Vagina (tissue), 2 donors: ENCODE measurements at places on chromosomes 11 and 22.

DNA sequence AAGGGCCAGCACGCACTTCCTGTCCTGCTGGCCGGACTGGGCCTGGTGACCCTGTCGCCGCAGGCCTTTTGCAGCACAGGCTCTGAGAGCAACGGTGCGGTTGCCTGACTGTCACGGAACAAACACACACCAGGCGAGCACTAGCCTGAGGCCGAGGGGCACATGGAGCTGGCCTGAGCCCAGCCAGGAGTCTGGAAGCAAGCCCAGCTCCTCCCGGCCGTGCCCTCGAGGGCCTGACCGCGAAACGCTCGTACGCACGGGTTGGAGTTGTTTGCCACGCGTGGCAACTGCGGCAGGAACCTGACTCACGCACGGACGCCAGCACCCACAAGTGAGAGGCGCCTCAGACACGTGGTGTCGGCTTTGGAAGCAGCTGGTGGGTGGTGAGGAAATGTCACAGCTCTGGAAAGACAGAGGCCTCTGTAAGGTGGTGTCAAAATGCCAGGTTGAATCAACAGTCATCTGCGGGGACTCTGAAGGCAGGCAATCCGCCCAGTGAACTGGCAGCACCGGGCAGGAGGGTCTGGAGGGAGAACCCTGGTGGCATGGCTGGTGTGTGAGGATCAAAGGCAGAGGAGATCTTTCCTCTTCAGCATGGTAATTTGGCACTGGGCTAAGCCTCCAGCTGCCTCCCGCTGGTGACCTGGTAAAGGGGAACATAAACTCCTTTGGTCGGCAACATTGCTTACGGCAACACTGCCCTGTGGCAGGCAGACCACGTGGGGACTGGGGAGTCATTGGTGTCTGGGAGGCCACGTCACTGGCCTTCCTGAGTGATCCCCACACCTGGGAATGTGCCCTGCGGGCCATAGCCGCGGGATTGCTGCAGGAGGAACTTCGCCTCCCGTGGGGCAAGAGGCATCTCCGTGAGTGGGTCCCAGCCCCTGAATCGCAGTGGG, 15.3 kb upstream of the IL17REL start:
- DNase-seq, result no peak

GRCh38 chr11:67486481-67487195, 3.8 kb downstream of the AIP start:
- DNase-seq, result no peak

GRCh38 chr11:33448461-33449130, 191.4 kb downstream of the HIPK3 start:
- DNase-seq, result no peak

DNA sequence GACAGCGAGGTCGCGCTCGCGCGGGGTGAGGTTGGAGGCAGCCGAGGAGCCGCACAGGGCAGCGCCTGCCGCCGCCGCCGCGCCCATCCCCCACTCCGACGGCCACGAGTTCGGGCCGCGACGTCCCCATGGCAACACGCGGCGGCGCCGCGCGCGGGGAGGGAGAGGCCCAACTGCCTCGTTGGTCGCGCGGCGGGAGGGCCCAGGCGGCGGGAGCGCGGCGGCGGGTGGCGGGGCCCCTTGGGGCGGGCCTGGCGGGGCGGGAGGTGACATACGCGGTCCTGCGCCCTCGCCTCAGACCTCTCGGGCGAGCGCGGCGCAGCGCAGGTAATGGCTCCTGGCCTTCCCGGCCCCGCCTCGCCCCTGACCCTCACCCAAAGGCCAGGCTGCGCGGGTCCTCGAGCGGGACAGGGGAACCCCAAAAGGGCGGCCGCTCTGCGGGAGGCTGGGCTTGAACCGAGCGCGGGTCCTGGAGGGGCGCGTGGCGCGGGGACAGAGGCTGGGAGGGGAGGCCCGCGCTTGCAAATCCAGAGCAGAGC, at the start of gene DEUP1:
Gene DEUP1, plus strand, starts transcription at position 297 of the 539 bp plus-strand sequence. CDS start 1,518 bp downstream, outside the sequence.
- DNase-seq, result no peak

GRCh38 chr11:124732230-124732629, 7.5 kb upstream of the NRGN start:
- no peak for DNase-seq

DNA sequence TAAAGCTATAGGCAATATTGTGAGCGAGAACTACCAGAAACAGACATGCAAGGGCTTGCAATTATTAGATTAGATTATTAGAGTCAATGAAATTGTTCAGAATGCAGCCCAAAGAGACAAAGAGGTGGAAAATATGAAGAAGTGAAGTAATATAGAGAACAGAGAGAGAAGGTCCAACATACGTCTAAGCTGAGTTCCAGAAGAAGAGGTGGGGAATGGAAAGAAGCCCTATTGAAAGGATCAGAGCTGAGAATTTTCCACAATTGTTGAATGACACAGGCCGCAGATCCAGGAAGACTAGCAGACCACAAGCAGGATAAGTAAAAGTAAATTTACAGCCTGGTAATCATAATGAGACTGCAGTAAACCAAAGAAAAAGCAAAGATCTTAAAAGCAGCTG, 93.2 kb downstream of the EXT2 start:
- DNase-seq, result no peak

GRCh38 chr11:119643212-119643875, 85.7 kb downstream of the NECTIN1 start:
- DNase-seq, result no peak

- no peak for DNase-seq
These were observed at the start of gene ZDHHC24 for GRCh38 chr11:66545701-66546367. Gene ZDHHC24, minus strand, starts transcription at chr11:66546048. Its CDS starts 45 bp downstream, at chr11:66546003.

DNA sequence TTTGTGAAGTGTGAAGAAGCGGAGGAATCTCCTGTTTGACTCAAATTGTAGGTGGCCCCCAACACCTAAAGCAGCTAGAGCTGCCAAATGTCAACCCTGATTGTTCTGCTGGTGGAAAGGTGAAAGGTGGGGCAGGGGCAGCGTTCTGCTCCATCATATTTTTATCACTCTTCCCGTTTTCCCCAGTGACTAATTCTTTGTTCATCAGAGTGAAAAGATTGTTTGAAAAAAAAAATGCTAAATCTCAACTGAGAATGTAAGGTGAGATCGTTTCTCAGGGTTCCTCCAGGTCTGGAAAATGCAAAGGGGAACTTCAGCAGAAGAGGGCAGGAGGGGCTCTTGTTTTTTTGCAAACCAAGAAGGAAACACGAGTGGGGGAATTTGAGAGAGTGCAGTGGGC, 137.7 kb downstream of the MN1 start:
- DNase-seq, result no peak

- no peak for DNase-seq
These were observed 1014.1 kb downstream of the LRRC4C start for GRCh38 chr11:40445391-40445790.

DNA sequence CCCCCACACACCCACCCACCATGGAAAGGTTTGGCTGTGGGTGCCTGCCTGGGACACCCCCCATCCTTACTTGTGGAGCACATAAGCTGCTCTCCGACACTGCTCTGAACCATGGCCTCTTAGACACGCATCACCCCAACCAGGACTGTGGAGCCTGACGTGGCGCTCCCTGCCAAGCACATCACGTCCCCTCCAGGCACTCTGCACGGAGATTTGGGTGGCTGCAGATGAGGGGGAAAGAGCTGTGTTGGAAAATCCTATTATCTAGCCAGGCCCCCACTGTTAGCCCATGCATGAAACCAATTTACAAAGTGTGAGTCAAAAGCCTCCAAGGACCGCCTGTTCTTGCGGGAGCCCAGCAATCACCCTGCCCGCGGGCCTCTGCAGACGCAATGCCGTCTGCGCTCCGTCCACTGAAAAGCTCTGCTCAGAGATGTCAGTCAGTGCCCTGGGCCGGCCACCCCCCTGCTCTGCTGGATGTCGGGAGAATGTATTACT, 163.4 kb upstream of the NECTIN1 start:
- DNase-seq, result no peak

DNA sequence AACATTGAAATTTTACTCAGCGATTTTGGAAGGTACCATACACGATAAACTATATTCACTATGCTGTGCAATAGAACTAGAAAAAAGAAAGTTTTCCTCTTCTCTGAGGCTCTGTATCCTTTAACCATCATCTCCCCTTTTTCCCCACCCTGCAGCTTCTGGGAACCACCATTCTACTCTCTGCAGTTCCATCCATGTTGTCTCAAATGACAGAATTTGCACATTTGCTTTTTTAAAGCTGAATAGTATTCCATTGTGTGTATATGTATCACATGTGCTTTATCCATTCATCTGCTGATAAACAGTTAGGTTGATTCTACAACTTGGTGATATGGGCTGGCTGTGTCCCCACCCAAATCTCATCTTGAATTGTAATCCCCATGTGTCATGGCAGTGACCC, 21.2 kb downstream of the TMEM123 start:
- DNase-seq, result no peak

DNA sequence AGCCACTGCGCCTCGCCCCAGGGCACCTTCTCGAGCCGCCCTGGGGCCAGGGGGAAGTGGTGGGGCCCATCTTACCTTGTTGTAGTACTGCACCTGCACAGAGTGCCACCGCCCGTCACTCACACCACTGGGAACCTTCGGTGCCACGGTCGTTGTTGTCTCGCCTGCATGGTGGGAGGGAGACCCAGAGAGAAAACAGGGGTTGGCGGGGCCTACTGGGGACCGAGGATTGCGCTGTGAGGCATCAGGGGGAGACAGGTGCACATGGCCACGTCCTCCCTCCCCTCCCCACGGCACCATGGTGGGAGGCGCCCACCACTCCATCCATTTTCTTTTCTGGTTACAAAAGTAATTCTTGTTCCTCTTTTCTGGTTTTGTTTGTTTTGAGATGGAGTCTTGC, 97.8 kb downstream of the TRMU start:
- DNase-seq, result no peak

DNA sequence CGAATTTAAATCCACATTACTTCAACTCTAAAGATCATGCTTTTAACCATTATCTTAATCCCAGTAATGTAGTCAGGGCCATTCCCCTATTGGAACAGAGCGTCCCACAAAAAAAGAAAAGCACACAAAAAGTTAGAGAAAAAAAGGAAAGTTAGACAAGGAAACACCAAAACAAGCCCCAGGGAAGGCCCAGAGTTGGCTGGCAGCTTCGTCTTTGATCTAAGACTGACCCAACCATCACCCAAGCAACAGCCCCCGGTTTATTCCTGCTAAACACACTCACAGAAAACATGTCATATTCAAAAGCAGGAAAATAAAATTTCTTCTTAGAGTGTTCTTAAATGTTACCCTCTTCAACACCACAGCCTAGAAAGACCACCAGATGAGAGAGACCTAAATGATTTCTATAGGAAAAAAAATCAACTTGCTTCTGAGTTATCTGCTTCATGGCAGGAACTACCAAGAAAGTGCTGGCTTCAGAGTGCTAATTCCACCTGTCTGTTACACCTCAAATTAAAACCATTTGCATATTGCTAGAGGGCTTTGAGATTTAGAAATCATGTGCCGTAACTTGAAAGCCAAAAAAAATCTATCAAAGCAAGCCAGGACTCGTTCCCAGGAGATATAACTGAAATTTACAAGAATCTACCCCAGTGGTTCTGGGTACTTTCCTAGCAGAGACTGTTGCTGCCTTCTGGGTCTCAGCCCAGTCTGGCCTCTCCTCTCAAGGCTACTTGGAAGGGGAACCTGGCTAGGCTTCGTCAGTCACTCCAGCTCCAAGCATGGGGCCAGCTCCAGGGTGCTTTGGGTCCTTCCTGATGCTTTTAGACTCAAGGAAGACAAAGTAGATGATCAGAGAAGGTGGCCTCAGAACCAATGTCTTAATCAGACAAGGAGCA, 31.2 kb downstream of the POU2AF3 start:
- no peak for DNase-seq

DNA sequence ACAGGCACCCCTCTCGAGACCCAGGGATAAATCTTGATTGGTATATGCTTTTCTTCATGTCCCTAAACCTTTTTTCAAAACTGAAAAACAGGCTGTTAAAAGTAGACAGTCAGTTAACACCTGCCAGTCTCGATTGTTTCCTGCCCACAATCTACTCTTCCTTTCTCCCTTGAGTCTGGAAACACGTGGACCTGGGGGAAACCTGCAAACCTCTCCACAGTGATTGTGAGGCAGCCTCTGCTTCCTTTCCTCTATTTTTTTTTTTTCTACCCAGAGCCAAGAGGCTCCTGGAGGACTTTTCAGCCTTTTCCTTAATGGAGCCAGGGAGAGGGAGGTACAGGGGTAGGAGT, 69.4 kb upstream of the CLMP start:
- no peak for DNase-seq

GRCh38 chr22:36347094-36347493, 40.7 kb downstream of the MYH9 start:
- DNase-seq, result no peak

DNA sequence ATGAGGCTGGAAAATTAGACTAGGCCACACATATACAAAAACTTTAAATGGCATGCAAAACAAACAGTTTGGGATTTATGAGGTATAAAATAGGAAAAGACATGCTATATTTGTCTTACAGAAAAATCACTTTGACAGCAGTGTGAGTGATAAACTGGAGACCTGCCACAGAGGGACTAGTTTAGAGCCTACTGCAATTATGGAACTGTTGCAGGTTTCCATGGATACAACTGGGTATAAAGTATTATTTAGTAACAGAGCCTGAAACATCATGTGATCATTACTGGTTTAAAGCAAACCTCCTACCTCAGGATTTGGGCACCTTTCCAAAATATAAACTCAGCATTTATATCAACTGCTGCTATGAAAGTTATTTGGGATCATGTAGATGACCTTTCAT, 1032.5 kb downstream of the DLG2 start:
- no peak for DNase-seq

- no peak for DNase-seq
These were observed 1.1 kb downstream of the GLYAT start for GRCh38 chr11:58730507-58731089.

GRCh38 chr22:24789516-24789915, 15.0 kb upstream of the PIWIL3 start:
- DNase-seq, result no peak

GRCh38 chr11:118917481-118918127, 8.1 kb downstream of the BCL9L start:
- no peak for DNase-seq

DNA sequence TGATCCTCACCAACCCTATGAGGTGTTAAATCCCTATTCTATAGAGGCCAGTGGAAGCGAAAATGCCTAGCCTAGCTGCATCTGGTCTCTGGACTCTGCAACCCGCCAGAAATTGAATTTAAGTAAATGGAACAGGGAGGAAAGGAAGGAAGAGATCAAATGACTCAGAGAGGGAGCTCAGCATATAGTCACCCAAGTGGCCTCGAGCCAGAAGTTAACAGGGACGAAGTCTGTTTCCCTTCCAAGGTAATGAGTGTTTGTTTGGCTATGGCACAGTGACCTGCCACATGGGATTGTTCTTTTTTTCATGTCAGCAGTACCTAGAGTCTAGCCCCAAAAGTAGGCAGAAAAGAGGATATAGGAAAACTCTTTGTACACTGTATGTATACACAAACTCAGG, 66.3 kb downstream of the PAK1 start:
- DNase-seq, result no peak
